HS-5 (cell line): ENCODE measurements at places on chromosomes 3 and 15.

DNA sequence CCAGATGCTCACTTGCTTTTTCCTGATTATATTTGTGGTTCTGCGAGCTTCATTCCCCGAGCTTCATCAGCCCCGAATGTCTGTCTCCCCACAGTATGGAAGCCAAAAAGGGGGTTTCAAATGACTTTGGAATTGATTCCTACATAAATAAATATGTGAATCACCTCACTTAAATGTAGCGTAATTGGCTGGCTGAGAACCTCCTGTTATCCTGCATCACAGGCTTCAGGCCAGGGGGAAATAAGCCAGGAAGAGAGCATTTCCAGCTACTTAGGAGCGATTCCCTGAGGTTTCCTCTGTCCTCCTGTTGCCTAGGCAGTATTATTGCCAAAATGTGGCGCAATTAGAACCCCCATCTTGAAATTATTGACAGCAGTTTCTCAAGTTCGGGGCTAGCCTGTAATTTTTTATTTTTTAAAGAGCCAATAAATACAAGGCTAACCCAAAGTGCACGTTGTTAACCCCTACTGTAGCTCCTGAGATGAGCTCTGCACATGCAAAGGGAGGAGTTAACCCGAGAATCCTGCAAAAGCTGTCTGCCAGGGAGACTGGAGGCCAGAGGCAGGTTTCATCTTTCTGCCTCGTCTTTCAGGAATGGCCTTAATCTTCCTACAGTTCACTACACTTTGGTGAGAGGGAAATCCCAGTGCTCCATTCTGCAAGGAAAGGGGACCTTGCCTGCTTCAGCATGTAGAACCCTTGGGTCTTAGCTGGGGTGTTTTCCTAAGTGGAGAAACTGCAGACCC lies 148.2 kb downstream of the ADAMTS9 start:
- DNase-seq = no peak

DNA sequence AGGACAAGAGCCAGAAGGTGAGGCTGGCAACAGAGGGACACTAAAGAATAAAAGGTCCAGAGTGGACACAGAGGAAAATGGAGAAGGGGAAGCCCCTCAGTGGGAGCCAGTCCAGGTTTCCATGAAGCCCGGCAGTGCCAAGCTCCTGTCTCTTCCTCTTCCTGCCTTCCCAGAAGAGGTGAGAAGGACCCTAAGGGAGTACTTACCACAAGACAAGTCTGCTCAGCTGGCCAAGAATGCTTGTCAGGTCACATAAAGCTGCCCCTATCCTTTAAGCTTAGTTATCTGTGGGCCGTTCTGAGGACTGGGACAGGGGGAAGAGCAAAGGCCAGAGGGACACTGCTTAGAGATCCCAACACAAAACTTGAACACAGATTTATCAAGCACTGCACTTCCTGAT lies 100.2 kb downstream of the RYK start:
- DNase-seq = no peak

- DNase-seq = peak; percentile 51
Observed at GRCh38 chr15:98155356-98155755, 194.9 kb downstream of the ARRDC4 start.

GRCh38 chr3:73729969-73730440 lies 105.3 kb upstream of the PDZRN3 start:
- no peak for DNase-seq

DNA sequence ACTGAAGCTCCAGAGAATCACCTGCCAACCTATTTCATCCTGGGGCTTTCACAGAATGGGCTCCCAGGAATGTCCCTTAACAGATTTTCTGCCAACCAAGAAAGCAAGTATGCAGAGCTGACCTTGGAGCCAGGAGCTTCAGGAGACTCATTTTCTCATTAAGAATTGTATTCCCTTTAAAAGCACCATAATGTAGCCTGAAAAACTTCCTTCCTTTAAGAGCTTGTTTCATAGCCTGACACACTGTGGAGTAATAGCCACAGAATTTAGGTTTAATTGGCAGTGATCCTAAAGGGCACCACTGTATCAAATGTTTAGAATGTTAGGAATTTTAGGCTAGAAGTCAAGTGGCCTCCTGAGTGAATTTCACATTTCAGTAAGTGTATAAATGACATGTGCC lies 309.8 kb downstream of the GBE1 start:
- peak; percentile 93 for DNase-seq

DNA sequence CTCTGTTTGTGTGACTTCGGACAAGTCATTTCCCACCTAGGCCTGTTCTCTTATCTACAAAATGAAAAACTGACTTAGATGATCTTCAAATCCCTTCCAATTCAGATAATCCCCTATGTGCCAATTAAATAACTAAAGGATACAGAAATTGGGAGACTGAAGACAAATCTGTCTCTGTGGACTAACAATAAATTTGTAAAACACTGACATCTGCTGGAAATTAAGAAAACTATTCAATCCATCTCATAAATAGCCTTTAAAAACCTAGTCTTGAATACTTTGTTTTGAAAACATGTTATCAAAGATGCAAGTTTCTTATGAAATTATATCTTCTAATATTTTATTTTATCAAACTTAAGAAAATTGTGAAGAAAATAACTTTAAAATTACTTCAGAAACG lies 38.3 kb downstream of the MTHFS start:
- DNase-seq = no peak

DNA sequence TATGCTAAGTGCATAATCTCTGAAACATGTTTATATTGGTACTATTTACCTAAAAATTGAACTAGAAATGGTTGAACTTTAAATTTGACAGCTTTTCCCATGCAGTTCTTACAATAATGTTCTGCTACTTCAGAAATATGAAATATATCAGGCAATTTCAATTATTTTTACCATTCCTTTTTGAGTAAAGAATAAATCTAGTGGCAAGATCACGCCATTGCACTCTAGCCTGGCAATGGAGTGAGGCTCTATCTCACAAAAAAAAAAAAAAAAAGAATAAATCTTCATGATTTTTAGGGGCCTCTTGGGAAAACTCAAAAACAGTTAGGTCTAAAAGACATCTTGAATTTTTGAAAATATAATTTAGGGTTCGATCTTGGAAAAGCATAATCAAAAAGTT lies 10.6 kb upstream of the DNAAF4 start:
- DNase-seq = no peak

DNA sequence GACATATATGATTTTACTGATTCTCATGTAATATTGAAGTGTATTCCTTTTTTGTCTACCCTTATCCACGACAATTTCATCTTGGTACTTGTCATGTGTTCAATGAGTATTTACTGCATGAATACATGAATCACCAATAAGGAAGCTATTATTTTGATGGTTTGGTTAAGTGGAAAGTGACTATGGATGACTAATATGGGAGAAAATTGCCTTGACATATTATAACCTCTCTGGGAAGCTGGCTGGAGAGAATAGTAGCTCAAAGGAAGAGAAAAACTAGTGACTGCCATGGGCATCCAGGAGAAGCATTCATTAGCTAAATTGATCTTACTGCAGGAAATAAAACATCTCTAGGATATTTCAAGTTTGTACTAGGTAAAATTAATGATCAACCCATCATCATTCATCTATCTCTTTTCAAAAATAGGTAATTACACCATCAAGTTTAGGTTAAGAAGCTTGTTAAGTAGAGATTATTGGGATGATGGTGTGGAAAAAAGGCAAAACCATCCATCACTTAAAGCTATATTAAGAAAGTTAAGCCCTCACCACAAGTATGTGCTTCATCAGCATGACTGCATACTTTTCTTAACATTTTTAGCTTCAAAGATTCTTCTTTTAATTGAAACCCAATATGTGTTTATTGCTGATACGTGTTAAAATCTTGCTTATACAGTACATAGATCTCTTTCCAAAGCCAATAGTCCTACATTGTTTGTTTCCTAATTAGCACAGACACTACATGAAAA lies 455.2 kb upstream of the ARPP21 start:
- peak; percentile 49 for DNase-seq

- DNase-seq = no peak
Observed at GRCh38 chr15:61584410-61584809, 355.3 kb upstream of the RORA start.

- DNase-seq = no peak
Observed at GRCh38 chr3:74880237-74880636, 265.8 kb upstream of the CNTN3 start.

GRCh38 chr15:34154725-34155204 lies 52.9 kb downstream of the PGBD4 start:
- DNase-seq = peak; percentile 34

DNA sequence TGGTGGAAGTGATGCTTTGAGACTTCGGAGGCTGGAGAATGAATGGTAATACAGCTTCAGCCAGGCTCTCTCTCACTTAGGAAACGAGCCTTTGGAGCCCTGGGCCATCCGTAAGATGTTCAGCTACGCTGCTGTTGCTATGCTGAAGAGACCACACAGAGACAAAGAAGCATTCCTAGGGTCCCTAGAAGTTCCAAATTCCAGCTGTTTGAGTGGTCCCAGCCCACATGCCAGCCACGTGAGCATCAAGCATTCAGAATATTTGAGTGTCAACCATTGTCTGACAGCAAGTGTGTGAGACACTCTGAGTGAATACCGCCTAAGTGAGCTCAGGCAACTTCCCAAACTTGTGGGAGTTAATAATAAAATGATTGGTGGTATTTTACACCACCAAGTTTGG lies 212.9 kb downstream of the CD47 start:
- DNase-seq = no peak

DNA sequence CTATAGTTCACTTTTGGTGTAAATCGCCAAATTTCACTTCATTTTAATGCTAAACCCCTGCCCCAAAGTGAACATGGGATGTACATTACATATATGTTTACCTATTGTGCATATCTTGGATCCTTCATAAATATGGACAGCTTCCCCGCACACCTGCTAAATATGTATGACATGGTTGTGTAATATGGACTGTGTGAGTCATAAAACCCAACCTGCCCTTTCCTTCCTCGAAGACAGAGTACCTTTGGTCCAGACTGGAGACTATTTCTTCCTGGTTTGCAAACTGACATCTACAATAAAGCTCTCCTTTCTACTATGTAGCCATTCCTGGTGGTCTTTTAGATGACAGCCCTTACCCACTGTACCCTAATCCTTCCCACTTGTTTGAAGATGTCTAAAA lies 12.4 kb downstream of the ACTC1 start:
- DNase-seq = no peak

DNA sequence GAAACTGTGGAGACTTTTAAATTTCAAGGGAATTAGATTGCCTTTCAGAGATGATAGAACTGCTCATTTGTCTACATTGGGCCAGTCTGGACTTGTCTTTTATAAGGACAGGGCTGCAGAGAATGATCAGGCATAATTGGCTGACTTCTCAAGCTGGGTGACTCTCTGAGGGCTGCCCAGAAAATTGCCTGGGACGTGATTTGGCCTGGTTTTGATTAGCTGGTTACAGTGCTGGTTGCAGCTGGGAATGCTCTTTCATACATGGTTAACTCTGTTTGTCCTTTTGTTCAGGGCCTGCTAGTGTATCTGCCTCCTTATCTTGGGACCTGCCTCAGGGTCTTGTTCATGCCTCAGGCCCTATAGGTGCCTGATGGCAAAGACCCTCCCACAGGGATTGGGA lies 245.6 kb downstream of the CLSTN2 start:
- DNase-seq = no peak

DNA sequence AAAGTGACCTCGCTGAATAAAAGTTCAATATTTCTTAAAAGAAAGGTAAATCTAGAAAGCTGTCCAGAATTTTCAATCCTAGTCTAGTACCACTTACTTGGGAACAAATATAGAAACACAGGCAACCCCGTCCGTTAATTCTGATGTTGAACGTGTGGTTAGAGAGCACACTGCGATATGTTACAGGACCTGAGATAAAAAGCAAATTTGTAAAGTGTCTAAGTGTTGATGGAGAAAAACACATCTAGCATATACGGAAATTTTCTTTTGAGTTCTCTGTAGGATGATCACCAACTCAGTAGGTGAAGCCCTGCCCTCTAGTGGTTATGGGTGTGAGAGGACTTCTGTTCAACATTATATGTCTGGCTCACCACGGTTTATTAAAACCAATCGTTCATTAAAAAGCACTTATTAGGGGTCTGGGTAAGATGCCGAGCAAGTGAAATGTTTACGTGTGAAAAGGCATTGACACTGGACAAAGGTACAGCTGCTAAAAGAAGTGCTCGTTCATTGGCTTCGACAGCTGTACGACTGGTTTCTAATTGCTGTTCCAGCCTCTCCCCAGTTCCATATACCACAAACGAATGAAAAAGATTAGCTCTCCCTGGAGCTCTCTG lies 1.0 kb upstream of the ATP2C1 start:
- DNase-seq = peak; percentile 65

GRCh38 chr3:11535243-11535960 lies 108.3 kb downstream of the VGLL4 start:
- no peak for DNase-seq

DNA sequence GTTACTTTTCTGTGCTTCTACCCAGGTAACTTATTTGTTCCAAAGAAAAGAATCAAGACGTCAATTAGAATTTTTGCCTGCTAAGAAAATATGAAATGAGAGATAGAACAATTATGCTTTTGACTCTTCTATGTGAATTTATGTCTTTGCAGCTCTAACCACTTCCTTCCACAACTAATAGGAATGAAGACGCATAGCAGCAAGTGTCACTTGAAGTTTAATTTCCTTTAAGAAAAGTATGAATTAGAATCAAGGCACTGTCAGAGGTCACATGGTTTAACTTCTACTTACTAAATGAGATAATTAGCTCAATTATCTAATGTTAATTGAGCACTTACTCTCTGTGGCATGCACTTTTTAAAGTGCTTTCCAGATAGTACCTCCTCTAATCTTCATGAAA lies 3.3 kb downstream of the WDR49 start:
- DNase-seq = no peak

- DNase-seq = no peak
Observed at GRCh38 chr3:32956750-32957570, 5.5 kb downstream of the CCR4 start.

- DNase-seq = no peak
Observed at GRCh38 chr3:125628212-125628611, 32.9 kb upstream of the OSBPL11 start.

DNA sequence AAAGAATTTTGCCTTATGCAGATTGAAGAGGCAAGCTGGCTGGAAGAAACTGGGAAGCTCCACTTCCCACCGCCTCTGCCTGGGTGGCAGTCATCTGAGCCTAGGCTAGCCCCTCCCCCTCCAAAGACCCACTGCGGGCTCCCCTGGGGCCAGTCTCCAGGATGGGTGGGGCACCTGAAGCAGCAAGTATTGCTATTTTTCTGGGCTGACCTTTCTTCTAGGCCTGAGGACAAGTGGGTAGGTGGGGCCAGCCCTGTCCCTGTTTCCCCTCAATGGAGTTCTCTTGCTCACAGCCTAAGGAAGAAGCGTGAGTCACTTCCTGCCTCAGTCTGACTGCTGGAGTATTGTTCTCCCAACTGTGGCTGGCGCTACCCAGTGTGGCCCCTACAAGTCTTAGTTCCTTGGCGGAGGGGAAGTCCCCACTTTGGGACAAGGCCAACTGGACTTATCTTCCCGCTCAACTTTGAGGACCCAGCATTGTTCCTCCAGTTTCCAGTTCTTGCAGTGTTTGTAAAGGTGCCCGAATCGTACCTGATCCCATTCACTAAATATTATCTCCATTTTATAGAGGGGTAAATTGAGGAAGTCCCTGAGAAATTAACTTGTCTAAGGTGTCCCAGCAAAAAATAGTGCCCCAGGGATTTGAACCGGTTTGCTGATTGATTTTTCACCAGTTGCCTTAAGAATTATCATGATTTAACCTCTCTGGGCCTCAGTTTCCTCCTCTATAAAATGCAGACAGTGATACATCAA lies 1.4 kb downstream of the FURIN start:
- no peak for DNase-seq
